ENCODE measurements at places on chromosomes 3 and 15.

DNA sequence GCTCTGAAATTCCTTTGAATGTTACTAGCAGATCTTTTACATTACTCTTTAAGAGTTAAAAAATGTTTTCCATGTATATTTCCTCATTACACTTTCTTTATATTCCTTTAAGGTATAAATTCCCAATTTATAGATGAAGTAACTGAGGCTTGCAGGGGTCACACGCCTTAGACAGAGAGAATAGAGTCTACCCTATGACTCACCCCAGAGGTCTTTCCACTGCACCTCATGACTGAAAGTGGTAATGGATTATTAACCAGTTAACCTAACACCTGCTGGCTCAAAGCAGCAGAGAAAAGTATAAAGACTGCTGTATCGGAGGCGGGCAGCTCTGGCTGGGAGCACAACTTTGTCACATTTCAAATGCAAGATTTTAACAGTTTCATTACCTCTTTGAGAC, 37.7 kb downstream of the LDHAL6B start:
- DNase-seq = no peak

- no peak for DNase-seq
Observed at GRCh38 chr15:62909257-62909656, 133.3 kb upstream of the TPM1 start.

GRCh38 chr3:94173673-94174434, 111.0 kb downstream of the NSUN3 start:
- DNase-seq = no peak

DNA sequence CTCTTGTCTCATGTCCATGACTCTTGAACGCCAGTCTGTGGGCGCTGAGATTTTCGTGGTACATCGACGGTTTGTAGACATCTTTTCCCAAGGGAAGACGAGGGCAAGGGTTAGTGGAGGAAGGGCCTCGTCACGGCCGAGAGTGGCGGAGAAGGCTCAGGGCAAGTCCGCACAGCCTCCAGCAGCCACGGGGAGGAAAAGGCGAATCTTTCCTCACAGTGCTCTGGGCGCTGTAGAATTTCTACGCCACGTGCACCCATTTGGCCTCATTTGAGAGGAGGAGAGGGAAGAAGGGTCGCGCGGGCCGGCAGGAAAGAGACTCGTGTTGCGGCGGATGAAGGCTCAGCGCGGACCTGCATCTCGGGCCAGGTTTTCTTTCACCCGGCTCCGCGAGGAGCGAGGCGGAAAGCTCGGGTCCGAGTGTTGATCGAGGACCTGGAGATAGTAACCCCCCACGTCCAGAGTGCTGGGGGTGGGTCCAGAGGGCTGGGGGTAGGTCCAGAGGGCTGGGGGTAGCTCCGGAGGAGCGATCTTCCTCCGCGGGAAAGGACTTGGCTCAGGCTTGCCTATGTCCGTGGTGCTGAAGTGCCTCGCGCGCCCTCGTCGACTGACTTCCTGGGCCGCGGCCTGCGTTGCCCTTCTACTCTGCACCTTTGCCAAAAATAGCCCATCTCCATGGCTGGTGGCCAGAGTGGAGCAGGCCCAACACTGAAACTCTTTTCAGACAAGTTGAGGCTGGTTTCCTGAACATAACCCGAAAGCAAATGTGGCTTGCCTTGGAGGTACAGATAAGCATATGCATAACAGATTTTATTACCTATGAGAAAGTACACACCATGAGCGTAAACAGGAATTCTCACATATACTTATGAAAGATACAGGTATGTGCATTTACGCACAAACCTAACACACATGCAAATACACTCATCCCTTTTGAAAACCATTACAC, 1.1 kb downstream of the SLC35G2 start:
- peak; percentile 58 for DNase-seq

DNA sequence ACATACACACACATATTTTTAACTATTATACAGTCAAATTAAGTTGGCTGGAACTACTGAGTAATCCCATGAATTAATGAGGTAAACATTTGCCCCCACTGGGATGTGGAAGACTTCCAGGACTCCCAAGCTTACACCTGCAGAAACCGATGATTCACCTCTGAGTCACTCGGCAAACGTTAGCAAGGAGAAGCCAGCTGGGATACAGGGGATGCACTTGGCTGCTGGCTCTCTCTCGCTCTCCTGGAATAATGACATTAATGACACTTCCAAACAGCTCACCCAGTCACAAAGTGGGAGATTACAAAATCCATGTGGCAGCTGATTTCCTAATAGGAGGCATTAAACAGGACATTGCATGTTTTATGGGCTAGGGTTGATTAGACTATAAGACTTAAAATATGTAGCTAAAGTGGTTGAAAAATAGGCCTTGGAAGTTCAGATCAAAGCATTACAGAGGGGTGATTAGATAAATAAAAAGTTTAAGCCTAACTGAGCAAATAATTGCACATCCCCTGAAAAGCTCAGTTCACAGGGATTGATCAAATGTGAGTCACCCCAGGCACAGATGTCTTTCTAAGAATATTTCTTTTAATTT, 500.9 kb downstream of the SOX2 start:
- peak; percentile 23 for DNase-seq

GRCh38 chr3:195805181-195805580, 6.5 kb downstream of the MUC4 start:
- no peak for DNase-seq

DNA sequence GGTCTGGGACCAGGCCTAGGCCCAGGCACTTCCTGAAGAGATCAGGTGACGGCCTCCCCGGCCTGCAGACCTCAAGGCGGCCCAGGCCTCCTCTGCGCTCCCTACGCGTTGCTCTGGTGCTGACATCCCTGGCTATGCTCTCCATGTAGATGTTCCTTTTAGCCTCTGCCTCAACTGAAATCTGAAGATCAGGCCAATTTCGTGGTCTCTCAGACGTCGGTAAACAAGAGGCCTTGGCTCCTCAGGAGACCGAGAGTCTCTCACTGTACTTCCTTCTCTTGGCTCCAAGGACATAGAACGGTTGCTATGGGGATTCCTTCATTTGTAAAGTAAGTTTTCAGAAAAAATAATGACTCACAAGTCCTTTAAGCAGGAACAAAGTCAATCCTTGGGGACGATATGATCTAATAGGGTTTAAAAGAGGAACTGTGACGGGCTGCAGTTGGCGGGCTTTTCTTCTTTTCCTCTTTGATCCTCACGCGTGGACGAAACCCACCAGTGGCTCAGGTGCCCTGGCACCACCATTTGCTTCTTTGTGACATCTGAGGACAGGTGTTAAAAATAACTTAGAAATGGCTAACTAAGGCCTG, 55.6 kb upstream of the CGNL1 start:
- no peak for DNase-seq

DNA sequence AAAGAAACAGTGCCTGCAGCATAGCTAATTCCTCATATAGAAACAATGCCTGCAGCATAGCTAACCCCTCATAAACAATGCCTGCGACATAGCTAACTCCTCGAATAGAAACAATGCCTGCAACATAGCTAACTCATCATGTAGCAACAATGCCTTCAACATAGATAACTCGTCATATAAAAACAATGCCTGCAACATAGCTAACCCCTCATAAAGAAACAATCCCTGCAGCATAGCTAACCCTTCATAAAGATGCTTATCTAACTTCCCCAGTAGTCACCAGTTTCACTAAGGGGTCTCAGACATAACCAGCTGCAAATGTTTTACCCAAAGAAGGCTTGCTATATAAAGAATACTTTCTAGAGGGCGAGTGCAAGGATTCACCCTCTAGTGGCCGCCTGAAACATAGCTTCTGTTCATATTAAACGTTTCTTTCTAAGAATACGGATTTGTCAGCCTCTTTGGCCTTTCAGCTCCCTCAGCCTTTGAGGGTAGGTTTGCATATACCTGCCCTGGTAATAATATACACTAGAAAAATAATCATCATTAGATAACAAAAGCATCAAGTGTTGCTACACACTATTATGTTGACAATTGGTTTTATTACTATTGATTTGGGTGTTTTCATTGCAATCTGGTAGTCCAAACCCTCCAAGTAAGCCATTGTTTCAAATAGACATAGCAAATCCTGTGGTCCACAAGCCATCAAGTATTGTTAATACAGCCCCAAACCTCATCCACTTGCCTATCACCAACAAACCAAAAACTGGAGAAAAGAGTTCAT, 44.4 kb upstream of the FAN1 start:
- no peak for DNase-seq

DNA sequence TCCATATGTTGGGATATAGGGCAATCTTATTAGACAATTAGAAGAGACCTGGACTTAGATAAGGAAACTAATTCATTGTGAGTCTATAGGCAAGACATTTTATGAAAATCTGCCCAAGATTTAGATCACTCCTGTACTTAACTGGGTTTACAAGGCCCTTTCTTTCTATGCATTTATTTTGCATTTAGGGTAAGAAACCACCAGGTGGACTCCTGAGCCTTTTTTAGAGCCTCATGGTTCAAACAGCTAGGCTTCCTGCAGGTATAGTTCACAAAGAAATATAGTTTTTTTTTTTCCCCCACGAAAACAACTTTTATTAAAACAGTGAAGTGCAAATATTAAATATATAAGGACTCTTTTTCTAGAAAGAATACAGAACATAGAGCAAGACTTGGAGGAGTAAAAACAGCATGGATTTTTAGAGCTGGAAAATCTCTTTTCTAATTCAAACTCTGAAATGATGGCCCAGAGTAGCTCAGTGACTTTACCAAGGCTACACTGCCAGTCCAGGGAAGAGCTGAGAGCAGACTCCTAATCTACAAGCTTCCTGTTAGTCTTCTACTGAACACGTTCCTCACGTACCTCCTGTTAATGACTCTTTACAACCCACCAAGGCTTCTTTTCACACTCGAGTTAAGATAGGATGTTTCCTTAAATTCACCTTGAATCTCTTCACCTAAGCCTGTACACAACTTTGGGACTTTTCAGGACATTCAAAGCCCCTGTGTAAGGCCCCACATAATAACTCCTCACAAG, 400.9 kb upstream of the ATP11B start:
- DNase-seq = no peak

DNA sequence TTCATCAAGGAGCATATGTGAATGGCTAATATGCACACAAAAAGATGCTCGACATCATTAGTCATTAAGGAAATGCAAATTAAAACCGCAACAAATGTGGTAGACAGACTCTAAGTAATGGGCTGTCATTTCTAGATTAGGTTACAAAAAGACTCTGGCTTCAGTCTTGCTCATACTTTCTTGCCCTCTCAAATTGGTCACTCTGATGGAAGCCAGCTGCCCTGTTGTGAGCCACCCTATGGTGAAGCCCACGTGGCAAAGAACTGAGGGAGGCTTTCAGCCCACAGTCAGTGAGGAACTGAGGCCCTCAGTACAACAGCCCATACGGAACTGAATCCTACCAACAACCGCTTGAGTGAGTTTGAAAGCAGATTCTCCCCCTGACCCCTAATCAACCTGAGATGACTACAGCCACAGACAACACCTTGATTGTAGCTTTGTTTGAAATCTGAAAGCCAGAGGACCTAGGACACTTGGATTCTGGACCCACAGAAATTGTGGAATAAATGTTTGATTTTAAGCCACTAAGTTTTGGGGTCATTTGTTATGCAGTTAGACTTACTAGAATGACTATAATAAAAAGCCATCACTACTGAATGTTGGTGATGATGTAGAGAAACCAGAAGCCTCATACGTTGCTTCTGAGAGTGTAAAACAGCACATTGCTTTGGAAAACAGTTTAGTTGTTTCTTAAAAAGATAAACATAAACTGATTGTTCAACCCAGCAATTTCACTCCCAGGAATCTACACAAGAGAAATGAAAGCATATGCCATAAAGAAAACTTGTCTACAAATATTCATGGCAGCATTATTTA, 45.7 kb downstream of the EHHADH start:
- no peak for DNase-seq

DNA sequence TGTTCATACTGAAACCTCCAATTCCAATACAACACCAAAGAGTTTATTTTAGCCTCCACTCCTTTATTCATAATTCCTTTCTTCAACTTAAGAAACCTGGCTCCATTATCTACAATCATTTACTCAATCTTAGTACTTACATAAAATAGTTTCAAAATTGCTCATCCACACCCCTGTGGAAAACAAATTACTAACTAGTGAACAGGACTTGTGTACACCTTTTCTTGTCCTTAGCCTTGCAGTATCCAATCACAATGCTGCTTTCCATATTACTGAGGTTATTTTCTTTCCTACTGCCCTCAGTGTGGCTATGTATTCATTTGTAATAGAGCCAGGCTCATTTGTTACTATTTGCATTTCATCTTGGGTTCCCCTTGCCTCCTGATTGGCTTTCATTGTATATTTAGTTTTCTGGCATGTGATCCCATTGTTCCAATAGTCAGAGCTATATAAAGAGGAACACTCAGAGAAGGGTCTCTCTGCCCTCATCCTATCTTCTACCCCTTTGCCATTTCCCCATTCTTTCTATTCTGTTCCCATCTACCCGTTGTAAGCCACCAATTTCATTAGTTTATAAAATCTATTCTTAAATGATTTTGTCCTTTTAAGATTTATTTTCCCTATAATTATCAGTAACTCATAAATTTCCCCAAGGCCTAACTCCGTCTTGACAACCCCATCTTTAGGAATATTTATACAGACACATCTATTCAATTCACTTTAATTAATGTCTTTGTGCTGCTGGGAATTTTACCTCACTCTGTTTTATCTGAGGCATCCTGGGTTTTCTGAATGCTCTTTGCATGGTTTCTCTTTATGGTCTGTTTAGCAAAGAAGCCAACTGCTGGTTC, 67.9 kb upstream of the RBP1 start:
- no peak for DNase-seq

- peak; percentile 34 for DNase-seq
Observed at GRCh38 chr3:51371943-51372557, 13.0 kb upstream of the MANF start.

DNA sequence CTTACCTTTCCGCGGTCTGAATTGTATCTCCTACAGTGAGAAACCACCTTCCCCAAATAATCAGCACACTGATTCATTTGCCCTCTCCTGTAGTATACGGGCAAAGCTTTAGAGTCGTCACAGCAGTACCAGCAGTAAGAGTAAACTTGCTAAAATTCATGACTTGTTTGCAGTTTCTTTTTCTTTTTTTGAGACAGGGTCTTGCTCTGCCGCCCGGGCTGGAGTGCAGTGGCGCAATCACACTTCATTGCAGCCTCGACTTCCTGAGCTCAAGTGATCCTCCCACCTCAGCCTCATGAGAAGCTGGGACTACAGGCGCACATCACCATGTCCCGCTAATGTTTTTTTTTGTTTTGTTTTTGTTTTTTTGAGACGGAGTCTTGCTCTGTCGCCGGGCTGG, 11.9 kb downstream of the SCAMP5 start:
- no peak for DNase-seq

DNA sequence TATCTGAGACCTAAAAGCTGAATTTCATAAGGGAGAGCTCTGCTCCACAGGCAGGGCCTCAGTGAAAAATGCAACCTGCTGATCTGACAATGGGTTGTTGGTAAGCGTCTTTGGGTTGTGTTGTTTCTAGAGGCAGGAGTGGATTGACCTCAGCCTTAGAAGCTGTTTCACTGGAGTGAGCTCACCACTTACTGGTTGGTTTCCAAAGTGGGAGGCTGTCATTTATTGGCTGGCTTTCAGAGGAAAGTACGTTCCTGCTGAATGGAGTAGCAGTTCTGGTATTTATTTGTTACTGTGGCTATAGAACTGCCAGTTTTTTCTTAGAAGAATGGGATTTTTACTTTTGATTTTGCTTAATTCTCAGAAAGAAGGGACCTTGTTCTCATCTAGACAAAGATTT, 29.3 kb upstream of the COL6A5 start:
- no peak for DNase-seq

GRCh38 chr3:142180761-142181362, 31.5 kb upstream of the TFDP2 start:
- no peak for DNase-seq

- no peak for DNase-seq
Observed at GRCh38 chr3:78703944-78704343, 1063.9 kb downstream of the ROBO1 start.

- no peak for DNase-seq
Observed at GRCh38 chr3:175278680-175279079, 419.5 kb downstream of the NAALADL2 start.

Measured in NCI-H1436 (cell line).